ENCODE measurements at places on chromosomes 2 and 18. TPM values are rescaled to one million over a fixed set of nuclear protein-coding genes. Genes with fewer than 3 reads are reported as not detected.
A peak's percentile ranks its signal among the peaks of the same experiment; 100 is the strongest.

GRCh38 chr2:189798312-189799029 lies 14.2 kb downstream of the PMS1 start:
- DNase-seq = no peak

DNA sequence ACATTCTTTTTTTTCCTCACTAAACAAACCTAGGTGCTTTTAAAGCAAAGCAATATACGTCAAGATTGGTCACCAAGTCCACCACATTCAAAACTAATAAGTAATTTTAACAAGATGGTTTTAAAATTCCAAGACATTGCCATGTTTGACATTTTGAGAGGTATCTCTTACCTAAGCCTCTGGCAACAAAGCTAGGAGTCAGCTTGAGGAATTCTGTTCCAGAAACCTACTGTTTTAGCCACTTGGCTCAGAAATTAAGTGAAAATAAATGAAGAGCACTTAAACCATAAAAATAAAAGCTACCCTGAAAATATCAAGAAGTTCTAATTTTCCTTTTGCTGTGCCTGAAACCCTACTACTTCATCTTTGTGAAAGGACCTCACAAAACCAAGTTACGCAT lies 30.0 kb upstream of the CHMP3 start:
- no peak for DNase-seq

GRCh38 chr2:108417254-108417653 lies 31.8 kb upstream of the GCC2 start:
- DNase-seq = no peak

DNA sequence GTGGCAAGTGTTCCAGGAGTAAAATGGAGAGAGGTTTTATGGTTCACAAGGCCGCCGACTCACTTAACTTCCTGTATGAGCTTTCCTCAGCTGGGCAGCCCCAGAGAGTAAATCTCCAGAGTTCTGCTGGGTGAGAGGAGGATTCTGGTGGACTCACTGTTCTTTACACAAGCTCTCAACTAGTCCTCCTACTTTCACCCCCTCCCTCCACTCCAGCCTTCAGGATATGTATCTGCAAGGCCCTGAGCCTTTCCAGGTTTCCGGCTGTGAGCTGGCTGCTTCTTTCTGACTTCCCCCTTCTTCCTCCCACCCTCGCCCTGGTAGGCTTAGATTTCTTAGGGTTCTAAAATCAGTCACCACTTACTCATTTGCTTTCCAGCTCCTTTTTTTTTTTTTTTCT lies 34.0 kb downstream of the EML6 start:
- DNase-seq = no peak

- DNase-seq = no peak
Measured at GRCh38 chr2:157813467-157813866, 62.7 kb downstream of the ACVR1 start.

DNA sequence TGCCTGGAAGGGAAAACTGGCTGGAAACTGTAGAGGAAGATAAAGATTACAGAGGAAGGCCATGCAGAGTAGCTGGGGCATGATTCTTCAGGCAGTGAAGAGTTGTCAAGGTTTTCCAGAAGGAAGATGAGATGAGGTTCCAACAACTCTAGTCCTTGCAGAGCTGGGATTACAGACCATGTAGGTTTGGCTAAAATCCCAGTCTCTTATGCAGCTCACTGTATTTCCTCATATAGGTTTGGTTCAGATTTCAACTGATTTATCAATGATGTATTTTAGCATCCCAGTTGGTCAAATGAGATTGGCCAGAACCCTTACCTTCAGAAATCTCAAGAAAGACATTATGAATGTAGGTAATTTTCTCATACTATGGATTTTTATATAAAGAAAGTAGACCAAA lies 16.4 kb downstream of the FAP start:
- DNase-seq = no peak

DNA sequence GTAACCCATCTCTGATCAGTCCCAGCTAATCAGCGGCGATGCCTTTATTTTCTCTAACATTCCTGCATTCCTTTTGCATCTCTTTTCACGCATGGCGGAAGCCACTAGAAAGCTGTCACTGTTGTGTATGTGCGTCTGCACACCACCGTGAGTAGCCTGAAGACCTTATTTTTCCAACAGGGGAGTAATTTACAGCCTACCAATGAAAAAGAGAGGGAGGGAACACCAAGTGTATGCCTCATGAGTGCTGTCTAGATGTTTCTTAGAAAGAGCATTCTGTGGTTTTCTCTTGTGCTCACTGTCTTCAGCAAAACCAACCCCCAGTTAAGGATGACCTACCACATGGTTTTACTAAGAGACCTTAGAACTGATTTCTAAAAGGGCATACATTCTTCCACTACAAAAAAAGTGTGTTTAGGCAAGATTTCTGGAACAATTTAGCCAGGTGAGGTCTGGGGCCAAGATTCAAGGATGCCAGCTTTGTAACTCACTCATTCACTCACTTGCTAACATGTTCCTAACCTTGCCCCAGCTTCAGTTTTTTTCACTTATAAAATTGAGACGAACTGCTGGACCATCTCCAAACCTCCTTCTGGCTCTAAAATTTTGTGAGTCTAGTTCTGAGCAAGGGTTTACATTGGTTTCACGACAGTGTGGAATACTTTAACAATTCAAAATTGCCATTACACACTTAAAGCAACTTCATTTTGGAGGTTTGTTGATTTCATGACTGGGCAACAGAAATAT lies 51.4 kb downstream of the BCL2 start:
- no peak for DNase-seq

DNA sequence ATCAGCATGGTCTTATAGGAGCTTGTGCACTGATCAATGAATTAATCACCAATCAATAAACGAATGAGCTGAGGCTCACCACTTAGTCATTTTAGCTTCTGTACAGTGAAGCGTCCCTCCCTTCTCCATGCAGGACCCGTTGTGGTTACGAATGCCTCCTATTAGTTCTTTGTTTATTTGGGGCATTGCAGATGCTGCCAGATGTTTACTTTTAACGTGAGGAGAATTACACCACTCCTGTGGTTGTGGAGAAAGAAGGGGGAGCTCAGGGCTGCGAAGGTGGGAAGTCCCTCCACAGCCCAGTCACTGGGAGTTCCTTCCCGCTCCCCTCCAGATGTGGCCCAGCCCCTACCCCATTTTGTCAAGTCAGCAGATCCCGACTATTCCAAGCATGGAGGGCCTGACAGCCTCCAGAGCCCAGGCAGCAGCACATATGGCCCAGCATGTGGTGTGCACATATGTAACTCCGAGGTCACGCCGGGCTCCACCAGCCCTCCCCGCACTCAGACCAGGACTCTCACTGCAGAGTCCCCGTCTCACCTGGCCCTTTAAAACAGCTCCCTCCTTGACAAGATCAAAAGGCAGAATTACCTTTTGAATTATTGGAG lies 20.9 kb downstream of the PKDCC start:
- DNase-seq = peak; percentile 66

- DNase-seq = no peak
Measured at GRCh38 chr18:9684881-9685614, 23.1 kb upstream of the RAB31 start.

- DNase-seq = no peak
Measured at GRCh38 chr2:136436936-136437335, 319.0 kb upstream of the CXCR4 start.

- no peak for DNase-seq
Measured at GRCh38 chr2:175036582-175037018, 31.4 kb upstream of the CHN1 start.

GRCh38 chr2:236947896-236948295 lies 137.8 kb upstream of the COPS8 start:
- DNase-seq = no peak

- DNase-seq = peak; percentile 56
Measured at GRCh38 chr2:240229603-240230235, 89.3 kb upstream of the OTOS start.

GRCh38 chr2:107932979-107933378 lies 53.3 kb upstream of the SLC5A7 start:
- DNase-seq = no peak

- DNase-seq = no peak
Measured at GRCh38 chr2:237956402-237956736, 10.4 kb upstream of the UBE2F start.

GRCh38 chr2:18637196-18637595 lies 47.8 kb upstream of the NT5C1B start:
- DNase-seq = no peak

DNA sequence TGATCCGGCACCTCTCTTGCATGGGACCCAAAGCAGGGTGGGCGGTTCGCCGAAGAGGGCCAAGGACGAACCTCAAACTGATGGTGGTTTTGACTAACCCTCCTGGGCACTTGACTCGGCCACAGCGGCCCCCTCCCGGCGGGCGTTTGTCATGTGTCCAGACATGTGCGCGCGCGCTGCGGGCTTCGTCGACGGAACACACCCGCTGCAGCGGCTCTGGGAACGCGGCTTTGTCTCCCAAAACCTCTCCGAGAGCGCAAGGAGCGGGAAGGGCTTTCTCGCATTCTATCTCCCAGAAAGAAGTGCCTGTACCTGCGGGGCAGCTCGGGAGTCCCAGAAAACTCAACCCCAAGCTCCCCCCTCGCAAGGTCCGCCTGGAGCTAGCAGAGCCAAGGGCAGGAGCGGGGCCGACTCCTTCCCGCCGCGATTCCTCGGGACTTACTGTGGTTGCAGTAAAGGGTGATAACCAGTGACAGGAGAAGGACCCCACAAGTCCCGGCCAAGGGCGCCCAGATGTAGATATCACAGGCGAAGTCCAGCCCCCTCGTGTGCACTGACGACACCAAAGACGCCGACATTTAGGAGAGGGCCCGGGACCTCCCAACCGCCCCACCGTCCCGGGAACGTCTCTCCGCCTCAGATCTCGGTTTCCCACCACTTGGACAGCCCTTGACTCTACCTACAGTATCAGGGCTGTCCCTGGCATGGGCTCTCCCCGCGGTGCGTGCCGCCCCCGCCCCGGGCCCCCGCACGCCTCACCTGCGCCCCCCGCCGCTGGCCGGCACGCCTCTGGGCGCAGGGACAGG lies 1.6 kb downstream of the CD8A start:
- DNase-seq = peak; percentile 64

DNA sequence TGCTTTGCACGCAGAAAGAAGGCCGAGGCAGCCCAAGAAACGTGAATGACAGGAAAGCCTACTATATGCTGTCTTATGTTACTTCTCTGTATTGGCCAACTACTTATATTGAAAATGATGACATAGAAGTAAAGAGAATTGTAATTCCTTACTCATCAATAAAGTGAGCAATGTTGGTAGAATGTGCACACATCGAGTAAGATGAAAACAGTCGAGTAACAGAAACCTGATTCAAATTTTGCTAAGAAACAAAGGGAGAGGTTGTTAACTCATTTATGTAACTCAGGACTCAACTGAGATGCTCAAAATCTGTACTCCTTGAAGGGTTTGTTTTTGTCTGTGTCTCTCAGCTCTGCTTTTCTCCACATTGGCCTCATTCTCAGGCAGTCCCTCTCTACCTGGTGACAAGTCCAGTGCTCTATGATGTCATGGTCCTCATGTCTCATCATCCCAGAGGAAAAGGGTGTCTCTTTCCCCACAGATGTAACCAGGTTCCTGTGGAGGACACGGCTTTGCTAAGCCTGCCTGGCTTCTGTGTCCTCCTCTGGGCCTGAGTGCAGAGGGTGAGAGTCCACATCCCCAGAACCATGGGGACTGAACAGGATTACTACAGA lies 30.3 kb upstream of the CCDC93 start:
- no peak for DNase-seq

The NUP35 gene
- total RNA-seq = 23.1 TPM

The LINC00305 gene
- total RNA-seq = not detected

The GTF2A1L gene
- total RNA-seq = 1.1 TPM

The CD8A gene
- not detected for total RNA-seq

The VWA3B gene
- not detected for total RNA-seq

The BMP10 gene
- total RNA-seq = not detected
